ENCODE measurements at places on chromosomes 4 and X.

GRCh38 chrX:69022430-69022829 lies 142.8 kb downstream of the PJA1 start:
- no peak for DNase-seq

DNA sequence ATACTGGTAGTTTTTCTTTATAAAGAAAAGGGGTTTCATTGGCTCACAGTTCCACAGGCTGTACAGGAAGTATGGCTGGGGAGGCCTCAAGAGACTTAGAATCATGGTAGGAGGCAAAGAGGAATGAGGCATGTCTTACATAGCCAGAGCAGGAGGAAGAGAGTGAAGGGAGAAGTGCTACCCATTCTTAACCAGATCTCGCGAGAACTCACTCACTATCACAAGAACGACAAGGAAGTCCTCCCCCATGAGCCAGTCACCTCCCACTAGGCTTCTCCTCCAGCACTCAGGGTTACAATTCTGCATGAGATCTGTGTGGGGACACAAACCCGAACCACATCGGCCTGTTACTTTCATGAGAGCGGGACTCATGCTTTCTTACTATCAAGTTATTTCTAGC lies 240.5 kb downstream of the TENM3 start:
- no peak for DNase-seq

DNA sequence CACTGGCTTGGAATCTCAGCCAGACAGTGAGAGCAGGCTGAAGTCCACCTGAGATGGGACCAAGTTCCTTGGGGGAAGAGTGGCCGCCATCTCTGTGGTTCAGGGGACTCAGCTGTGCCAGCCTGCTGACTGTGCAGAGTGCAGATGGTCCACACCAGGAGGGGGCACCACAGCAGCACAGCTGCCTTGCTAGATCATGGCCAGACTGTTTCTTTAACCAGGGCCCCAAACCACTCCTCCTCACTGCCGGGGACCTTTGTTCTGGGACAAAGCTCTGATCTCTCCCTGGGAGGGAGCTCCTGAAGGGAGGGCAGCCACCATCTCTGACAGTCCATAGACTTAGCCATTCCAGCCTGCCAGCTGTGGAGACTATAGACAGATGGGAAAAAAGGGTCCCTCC lies 2189.6 kb downstream of the PCDH7 start:
- no peak for DNase-seq

- DNase-seq = no peak
These were observed 56.5 kb upstream of the PROM1 start for GRCh38 chr4:16140231-16140878.

DNA sequence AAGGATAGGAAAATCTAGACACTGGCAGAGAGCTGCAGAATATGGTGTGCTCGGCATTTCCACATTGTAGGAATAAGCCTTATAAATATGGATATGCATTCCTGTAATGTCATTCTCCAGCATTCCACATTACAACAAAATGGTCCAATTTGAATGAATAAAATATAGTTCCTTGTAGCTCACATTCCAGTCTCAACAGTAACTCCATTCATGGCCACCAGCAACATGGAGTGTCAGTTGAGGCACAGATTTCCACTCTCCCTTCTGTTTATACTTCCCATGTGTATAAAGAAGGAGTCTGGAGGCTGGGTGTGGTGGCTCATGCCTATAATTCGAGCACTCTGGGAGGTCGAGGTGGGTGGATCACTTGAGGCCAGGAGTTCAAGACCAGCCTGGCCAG lies 84.5 kb downstream of the AASDH start:
- DNase-seq = no peak

DNA sequence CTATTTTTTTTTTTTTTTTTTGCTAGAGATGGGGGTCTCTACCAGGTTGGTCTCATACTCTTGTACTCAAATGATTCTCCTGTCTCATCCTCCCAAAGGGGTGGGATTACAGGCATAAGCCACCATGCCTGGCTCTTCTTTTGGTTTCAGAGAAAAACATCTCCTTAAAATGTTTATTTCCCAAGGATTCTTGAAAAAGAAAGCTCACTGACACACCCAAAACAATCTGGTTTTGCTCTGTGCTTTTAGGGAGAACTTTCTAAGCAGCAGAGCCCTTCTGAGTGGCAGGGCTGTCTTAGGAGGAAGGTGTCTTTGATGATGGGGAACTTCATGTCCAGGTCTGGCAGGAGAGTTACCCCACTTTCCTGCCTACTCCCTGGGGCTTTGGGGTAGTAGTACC lies 1.2 kb downstream of the SOD3 start:
- DNase-seq = no peak

DNA sequence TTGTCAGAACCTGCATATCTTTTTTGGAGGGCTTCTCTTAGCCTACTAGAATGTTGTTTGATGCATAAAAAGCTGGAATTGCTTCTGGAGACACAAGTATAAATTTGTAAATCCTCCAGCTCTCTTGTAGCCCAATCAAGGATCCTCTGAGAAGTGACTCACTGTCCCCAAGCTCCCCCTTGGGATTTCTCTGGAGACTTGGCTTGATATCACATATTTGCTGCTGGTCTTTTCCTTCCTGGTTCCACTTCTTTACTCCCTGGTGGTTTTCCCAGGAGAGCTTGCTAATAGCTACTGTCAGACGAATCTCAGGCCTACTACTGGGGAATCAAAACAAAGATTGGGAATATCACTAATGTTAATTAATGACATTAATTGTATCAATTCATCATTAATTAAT lies 173.1 kb downstream of the STK32B start:
- no peak for DNase-seq

DNA sequence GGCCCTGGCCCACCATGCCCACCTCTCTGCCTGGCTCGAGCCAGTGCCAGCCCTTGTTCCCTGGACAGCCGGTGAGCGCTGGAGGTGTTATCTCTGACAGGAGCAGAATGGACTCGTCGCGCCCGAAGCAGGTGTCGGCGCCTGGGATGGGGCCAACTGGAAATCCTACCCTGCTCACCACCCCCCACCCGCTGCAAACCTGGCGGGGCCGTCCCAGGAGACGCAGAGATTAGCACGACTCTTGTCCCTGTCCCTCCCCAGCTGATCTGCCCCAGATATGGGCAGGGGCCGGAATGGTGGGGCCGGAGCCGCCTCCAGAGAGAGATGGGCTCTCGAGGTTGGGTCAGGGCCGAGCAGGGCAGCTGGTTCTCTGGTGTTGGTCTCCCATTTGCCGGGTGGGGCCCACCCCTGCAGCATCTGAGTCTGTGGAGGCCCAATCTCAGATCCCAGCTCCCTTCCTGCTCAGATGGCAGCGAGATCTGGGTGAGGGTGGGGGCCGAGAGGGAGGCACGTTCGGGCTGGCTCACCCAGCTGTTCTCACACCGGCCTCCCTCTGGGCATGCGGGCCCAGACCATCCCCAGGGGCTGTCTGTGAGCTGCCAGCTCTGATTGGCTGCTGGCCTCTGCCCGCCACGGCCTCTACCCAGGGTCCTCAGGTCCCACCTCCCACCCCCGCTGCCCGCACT lies 20.1 kb upstream of the FGFR3 start:
- DNase-seq = no peak

DNA sequence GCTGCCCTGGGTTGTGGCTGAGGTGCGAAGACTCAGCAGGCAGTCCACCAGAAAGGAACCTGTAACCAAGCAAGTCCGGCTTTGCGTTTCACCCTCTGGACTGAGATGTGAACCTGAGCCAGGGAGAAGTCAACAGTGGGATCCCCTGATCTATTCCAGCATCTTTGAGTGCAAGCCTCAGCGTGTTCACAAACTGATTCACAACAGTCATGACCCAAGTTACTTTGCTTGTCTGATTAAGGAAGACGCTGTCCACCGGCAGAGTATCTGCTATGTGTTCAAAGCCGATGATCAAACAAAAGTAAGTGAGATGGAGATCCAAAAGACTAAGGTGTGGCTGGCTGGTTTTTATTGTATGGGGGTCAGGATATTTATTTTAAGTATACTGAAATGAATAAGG lies 11.3 kb downstream of the TBC1D1 start:
- DNase-seq = no peak

DNA sequence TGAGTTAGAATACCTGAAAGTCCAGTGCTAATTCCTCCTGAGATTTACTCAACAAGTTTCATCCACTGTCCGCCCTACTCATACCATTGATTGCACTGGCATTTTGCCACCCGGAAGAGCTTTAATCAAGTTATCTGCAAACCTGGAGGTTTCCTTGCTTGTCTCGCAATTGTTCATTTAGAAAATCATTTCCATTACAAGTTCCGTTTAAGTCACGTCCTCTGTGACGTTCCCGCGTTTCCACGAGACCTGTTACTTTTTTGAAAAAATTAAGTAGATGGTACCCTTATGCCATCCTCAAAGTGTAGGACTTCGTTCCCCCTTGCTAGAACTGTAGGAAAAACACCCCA lies 761 bp upstream of the FRYL start:
- peak; percentile 46 for DNase-seq

- DNase-seq = no peak
These were observed 283.2 kb upstream of the CPEB2 start for GRCh38 chr4:14719053-14719452.

DNA sequence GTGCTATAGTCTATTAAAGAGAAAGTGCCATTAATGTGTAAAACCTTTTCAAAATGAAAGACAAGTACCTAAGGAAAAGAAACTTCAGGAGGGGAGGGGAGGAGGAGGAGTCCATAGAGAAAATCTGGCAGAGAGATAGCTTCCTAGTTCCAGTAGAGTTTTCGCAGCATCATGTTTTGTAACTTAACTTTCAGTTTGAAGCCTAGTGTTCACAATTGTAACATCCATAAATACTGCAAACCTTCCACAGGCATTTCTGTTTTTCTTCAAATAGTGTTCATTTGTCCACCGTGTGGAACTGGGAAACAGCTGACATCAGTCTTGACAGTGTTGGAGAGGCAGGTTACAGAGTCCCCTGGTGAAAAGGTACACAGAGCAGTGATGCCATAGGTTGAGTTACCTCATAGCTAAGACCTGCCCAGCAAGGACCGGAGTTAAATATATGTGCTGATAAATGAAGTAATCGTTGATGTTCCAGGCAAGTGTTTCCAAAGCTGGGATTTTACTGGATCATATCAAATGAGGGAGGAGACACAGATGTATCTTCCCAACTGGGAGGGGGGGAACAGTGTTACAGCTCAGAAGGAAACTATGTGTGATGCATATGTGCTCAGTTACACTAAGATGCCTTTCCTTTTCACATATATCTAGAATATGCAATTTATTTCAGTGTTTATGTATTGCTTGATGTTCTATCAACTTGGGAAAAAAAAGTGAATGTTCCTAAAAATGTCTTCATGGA lies 369.5 kb upstream of the FAM241A start:
- DNase-seq = no peak

GRCh38 chrX:13253223-13253622 lies 66.6 kb downstream of the ATXN3L start:
- DNase-seq = no peak

- DNase-seq = no peak
These were observed 73.4 kb upstream of the GPRIN3 start for GRCh38 chr4:89380980-89381379.

DNA sequence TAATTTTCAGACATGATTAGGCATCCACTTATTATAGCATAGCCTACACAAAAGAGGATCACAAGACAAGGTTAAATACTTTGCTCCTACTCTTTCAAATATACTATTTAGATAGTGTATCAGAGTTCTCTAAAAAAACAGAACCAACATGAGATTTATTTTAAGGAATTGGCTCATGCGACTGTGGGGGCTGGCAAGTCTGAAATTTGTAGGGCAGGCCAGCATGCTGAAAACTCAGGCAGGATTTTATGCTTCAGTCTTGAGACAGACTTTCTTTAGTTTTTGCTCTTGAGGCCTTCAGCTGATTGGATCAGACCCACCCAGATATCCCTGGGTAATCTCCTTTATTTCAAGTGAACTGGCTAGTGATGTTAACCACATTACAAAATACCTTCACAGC lies 169.5 kb downstream of the MAML3 start:
- DNase-seq = no peak

DNA sequence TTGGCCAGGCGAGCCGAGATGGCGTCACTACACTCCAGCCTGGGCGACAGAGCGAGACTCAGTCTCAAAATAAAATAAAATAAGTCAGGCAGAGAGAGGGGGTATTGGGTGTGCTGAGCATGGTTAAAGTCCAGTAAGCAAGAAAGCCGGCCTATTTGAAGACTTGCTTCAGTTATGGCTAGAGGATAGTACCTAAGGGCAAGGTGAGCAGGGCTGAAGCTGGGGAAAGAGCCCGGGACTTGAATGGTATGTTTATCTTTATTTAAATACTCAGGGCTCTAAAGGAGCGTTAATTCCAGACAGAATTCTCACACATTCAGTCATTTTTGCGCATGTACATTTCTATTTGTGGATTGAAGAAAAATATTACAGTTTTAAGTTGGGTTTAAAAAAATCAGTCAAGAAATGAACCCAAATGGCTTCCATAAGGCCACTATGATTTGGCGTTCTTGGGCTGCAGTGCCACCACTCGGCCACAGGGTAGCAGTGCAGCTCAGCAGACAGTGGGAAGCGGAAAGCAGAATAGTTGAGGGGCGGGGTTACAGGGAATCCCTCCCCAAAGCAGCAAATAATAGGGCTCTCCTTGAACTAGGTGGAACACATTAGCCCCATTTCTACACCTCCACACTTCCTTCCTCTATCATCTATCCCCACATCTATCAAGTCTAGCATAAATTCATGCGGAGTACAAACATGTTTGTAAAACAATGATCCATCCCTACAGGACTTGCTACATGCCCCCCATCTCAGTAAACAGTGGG lies 37.2 kb upstream of the SH3D19 start:
- peak; percentile 69 for DNase-seq

GRCh38 chrX:145881175-145881995 lies 63.8 kb downstream of the SLITRK2 start:
- DNase-seq = no peak

DNA sequence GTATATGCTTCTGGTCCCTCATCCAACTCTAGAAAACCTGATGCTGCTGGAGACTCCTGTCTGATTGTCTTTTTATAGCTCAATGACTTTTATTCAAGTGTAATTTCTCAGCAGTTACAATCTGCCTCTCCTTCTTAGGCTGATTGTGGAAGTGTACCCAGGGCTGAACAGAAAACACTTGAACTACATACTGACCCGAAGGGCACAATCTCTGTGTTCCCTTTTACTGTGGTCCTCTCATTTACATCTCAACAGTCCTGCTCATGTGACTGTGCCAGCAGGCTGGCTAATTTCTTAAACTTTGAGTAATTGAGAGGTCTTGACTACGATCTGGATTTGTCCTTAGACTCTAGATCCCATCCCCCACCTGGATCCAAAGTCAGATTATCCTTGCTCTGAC lies 863.4 kb downstream of the PDHA2 start:
- no peak for DNase-seq

GRCh38 chr4:83552083-83552482 lies 16.2 kb downstream of the GPAT3 start:
- DNase-seq = no peak

- DNase-seq = no peak
These were observed 76.0 kb downstream of the PJA1 start for GRCh38 chrX:69089203-69089602.

DNA sequence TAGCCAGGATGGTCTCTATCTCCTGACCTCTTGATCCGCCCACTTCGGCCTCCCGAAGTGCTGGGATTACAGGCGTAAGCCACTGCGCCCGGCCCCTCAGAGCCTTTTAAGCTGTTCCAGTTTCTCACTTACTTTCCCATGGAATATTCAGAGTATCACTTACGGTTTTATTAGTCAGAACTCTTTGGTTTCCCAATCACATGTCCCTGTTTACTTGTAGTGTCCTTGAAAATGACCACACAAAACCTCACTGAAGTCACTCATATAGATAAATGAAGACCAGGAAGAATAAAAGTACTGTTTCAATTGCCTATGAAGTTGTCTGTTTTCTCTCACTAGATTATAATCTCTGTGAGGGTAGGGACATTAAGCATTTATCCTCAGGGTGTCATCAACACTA lies 217.2 kb upstream of the HCCS start:
- DNase-seq = no peak
